Cardiac muscle cell (in vitro differentiated cells and primary cell): ENCODE measurements at places on chromosomes 5 and 9.

GRCh38 chr9:134385915-134386314 is 59.7 kb downstream of the RXRA start:
- no peak for DNase-seq
- no peak overlapping the region for H3K4me3 ChIP-seq
- H3K4me1 ChIP-seq, result peaks cover 6% of the 10 kb centered on the region
- H3K27ac ChIP-seq, result no peak overlapping the region
- no peaks in the 10 kb centered on the region for H3K36me3 ChIP-seq
- H3K27me3 ChIP-seq, result no peaks in the 10 kb centered on the region

DNA sequence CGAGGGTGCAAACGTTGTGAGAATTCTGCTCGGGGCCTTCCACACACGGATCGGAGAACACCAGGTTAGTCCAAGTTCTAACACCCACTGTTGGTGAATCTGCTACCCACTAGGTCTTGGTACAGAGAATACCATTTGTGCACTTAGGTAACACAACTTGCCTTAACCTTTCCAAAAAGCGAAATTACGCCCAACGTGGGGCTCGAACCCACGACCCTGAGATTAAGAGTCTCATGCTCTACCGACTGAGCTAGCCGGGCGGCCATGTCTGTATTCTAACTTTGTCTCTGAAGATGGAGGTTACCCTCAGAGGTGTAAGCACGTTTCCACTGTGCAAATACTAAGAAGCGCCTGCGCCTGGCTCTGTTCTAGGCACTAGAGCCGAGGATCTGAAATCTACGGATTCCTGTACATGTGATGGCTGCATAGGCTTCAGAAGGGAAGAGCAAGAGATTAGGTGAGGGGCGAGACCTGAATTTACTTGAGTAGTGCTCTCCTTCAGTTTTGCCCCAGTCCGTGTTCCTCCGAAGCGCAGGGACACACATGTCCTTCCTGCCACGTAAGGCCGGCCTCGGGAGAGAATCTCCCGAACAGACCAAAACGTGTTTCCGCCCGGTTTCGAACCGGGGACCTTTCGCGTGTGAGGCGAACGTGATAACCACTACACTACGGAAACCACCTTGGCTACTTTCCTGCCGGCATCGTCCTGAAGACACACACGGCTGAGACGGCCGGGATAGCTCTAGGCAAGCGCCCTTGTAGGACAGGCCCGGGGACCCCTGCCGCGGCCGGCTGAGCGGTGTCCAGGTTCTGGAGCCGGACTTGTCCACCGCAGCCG is 1.1 kb upstream of the TRIM41 start:
- H3K27ac ChIP-seq, result peak overlapping the region; percentile 39
- H3K4me1 ChIP-seq, result no peaks in the 10 kb centered on the region
- DNase-seq, result peak; percentile 82
- H3K4me3 ChIP-seq, result peak overlapping the region; percentile 80
- no peaks in the 10 kb centered on the region for H3K27me3 ChIP-seq

DNA sequence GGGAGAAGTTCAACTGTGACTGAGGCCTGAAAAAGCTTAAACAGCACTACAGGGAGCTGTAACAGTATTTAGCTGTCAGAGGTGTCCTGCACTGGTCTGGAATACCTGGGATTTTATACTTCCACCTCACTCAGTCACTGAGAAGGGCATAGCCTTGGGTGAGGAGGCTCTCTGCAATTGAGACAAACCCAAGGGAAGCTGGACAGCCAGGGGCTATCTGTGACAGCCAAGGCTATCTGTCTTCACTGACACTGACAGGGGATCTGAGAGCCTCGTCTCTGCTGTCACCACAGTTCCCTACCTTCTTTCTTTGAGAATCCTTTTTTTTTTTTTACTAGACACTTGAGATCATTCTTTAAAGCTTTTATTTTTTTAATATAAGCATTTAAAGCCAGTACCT is 356.2 kb upstream of the CD180 start:
- no peak for DNase-seq
- no peaks in the 10 kb centered on the region for H3K36me3 ChIP-seq
- H3K4me3 ChIP-seq, result no peak overlapping the region
- H3K27ac ChIP-seq, result no peak overlapping the region
- no peaks in the 10 kb centered on the region for H3K27me3 ChIP-seq

GRCh38 chr9:116816484-116816883 is 129.4 kb downstream of the TRIM32 start:
- H3K27me3 ChIP-seq, result no peaks in the 10 kb centered on the region
- no peak for DNase-seq
- H3K4me1 ChIP-seq, result no peaks in the 10 kb centered on the region
- no peak overlapping the region for H3K27ac ChIP-seq
- no peak overlapping the region for H3K4me3 ChIP-seq

- no peak overlapping the region for H3K27ac ChIP-seq
- H3K27me3 ChIP-seq, result no peaks in the 10 kb centered on the region
- H3K4me3 ChIP-seq, result no peak overlapping the region
- no peaks in the 10 kb centered on the region for H3K36me3 ChIP-seq
Observed at GRCh38 chr5:66542711-66543110, 53.5 kb upstream of the MAST4 start.

DNA sequence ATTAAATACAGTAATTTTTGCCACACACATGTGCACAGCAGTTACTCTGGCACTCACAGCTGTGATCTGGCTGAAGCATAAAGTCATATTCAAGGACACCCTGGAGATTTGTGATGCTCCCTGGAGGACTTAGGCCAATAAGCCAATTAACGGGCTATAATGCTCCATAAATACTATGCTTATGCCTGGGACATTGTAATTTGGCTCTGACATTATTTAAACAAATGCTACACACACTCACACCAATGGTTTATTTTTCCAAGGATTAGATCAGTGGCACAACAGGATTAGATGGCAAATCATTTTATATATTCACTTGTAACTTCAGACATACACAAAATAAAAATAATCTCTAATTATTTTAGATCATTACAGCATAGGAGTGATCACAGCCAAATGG is 111.2 kb downstream of the LMNB1 start:
- no peak overlapping the region for H3K27ac ChIP-seq
- no peaks in the 10 kb centered on the region for H3K36me3 ChIP-seq
- peaks cover 16% of the 10 kb centered on the region for H3K4me1 ChIP-seq
- no peak overlapping the region for H3K4me3 ChIP-seq

GRCh38 chr5:78927657-78928282 is 57.3 kb downstream of the ARSB start:
- H3K27me3 ChIP-seq, result no peaks in the 10 kb centered on the region
- no peak overlapping the region for H3K4me3 ChIP-seq

DNA sequence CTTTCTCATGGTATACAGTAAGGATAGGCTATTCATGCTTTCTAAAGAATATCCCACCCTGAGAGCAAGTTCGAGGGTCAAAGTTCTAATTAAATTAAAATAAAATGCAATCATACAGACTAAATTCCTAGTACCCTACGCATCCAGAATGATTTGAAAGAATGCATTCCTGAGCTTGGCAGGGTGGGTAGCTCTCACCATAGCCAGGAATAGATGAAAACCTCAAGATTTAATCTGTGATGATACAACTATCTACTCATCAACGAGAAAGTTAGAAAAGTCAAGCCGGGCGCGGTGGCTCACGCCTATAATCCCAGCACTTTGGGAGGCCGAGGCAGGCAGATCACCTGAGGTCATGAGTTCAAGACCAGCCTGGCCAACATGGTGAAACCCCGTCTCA is 32.3 kb downstream of the SERINC5 start:
- H3K27ac ChIP-seq, result no peak overlapping the region

GRCh38 chr5:133967124-133967523 is 1.3 kb downstream of the C5orf15 start:
- H3K4me1 ChIP-seq, result peaks cover 7% of the 10 kb centered on the region
- no peak overlapping the region for H3K27ac ChIP-seq
- H3K36me3 ChIP-seq, result no peaks in the 10 kb centered on the region
- H3K4me3 ChIP-seq, result peak overlapping the region; percentile 74
- DNase-seq, result peak; percentile 30

DNA sequence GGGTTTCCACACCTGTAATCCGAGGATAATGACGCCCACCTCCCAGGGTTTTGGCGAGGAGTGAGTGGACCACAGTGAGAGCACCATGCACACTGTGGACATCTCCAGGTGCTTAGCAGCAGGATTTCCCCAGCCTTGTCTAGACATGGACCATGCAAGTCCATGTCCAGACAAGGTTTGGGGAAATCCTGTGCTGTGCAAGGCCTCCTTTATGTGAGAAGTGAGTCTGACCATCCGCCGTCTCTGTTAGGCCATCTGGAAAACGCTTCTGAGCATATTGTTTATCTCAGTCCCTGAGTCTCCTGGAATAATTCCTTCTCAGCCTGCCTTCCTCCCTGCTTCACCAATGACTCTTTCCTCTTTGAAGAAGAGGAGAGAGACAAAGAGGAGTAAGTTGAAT is 26.2 kb upstream of the TNFAIP8 start:
- no peaks in the 10 kb centered on the region for H3K36me3 ChIP-seq
- H3K27me3 ChIP-seq, result no peaks in the 10 kb centered on the region
- peaks cover 30% of the 10 kb centered on the region for H3K4me1 ChIP-seq
- H3K4me3 ChIP-seq, result no peak overlapping the region
- peak overlapping the region; percentile 52 for H3K27ac ChIP-seq

DNA sequence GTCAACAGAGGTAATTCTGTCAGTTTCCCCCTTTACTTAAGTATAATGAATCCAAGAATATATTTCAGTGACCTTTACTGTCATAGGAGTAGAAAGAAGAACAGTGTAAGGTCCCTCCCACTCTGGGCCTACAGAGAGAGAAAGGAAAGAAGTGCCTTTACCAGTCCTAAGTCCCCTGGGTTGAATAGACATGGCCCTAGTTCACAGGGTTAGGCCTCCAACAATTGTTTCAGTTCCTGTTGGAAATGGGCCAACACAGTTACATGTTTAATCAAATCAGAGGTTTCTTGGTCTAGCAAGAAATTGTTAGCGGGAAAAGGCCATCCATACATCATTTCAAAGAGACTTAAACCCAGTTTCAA is 605.6 kb downstream of the MTRR start:
- no peaks in the 10 kb centered on the region for H3K27me3 ChIP-seq
- no peaks in the 10 kb centered on the region for H3K4me1 ChIP-seq
- no peak for DNase-seq
- no peak overlapping the region for H3K4me3 ChIP-seq
- no peaks in the 10 kb centered on the region for H3K36me3 ChIP-seq

DNA sequence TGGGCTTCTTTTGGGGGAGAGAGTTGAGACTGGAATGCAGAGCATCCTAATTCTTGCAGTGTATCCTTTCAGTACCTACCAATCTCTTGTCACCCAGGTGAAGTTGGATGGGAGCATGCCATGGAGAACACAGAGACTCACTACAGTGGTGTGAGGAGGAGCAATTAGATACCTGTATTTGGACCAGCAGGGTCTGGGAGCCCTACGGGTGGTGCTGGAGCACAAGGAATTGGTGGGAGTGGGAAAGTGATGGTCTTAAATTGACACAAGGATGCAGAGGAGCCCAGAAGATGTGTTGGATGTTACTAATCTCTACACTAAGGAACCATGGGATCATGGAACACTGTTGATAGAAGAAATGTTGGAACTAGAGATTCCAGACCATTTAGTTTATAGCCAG is 212.7 kb downstream of the CHSY3 start:
- H3K36me3 ChIP-seq, result no peaks in the 10 kb centered on the region
- DNase-seq, result no peak
- no peak overlapping the region for H3K27ac ChIP-seq
- H3K4me1 ChIP-seq, result no peaks in the 10 kb centered on the region
